ENCODE measurements at places on chromosomes 11 and 22.

- DNase-seq = no peak
Observed at GRCh38 chr22:46057246-46058090, 80.5 kb upstream of the WNT7B start.

DNA sequence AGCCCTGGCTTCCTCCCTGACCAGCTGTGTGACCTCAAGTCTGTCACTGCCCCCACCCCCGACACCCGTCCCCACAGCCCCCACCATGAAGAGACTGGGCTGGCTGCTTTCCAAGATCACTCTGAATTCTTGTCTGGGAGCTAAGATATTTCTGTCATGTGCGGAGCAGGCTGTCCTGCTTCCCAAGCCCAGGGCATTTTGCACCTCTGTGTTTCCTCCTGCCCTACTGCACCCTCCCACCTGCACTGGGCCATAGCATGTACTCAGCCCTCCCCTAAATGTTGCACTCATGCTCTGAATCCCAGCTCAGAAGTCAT lies 30.3 kb upstream of the MYEOV start:
- no peak for DNase-seq

DNA sequence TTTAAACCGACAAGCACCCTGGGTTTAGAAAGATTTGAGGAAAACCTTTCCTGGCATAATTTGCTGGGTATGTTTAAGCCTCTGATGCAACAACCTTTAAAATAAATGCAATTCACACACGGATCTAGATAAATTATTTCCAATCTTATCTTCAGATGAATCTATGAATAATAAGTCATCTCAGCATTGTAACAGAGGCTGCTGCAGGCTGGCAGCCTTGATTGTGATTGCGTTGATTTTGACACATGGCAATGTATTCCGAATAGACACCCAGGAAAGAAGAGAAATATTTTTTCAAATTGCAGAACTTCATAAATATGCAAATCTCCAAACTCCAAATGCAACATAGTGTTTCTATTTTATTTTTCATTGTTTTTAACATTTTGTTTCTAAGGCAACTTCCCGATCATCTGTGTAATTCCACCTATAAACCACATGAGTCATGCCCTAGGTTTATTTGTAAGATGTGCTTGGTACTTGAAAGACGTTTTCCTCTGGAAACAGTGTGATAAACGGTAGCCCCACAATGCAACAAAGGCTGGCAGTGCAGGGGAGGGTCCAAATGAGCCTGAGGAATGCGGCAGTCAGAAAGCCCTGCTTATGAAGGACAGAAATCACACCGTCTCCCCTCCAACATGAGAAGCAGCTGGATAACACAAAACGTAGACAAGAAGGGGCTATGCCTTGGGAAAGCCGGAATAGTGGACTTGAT lies 359.0 kb downstream of the BRD1 start:
- DNase-seq = no peak

GRCh38 chr11:71355281-71355680 lies 92.9 kb downstream of the DHCR7 start:
- no peak for DNase-seq

DNA sequence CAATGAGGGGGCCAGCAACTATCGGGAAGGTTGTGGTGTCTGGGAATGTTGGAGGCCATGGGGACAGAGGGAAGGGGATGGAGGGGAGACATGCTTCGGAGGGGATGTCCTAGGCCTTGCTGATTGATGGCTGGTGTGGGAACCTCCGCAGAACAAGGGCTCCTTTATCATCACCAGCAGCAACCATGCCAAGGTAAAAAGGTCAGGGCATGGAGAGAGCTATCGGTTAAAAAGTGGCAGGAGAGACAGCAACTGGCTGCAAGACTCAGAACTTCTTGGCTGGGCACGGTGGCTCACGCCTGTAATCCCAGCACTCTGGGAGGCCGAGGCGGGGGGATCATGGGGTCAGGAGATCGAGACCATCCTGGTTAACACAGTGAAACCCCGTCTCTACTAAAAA lies 3.0 kb downstream of the GSTT4 start:
- no peak for DNase-seq

- DNase-seq = no peak
Observed at GRCh38 chr22:49913446-49913845, 4.8 kb downstream of the ALG12 start.

- DNase-seq = no peak
Observed at GRCh38 chr11:13205486-13205885, 72.1 kb upstream of the BMAL1 start.

DNA sequence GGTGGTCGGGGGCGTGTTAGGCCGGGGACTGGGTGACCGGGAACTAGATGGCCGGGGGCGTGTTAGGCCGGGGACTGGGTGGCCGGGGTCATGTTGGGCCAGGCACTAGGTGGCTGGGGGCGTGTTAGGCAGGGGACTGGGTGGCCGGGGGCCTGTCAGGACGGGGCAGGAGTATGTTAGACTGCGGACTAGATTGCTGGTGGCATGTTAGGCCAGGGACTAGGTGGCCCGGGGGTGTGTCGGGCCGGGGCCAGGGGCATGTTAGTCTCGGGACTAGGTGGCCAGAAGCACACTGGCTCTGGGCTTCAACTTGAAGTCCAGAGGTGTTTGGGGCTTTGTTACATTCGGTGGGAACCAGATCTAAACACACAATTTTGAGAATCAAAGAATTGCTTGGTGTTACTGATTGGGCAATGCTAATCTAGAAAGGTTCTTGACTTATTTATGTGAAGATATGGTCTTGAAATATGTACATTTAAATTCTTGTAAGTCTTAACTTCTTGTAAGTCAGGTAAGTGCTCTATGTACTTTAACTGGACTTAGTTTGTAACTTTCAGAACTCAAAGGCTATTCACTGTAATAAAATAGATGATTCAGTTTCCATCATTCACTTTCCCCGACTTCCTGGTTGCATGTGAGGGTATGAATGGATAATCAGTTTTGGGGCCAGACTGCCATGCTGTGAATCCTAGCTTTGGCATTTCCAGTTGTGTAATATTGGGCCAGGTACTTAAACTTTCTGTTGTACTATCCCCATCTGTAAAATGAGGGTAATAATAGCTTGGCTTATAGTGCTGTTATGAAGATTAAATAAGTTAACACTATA lies 1.1 kb downstream of the EXT2 start:
- DNase-seq = no peak

DNA sequence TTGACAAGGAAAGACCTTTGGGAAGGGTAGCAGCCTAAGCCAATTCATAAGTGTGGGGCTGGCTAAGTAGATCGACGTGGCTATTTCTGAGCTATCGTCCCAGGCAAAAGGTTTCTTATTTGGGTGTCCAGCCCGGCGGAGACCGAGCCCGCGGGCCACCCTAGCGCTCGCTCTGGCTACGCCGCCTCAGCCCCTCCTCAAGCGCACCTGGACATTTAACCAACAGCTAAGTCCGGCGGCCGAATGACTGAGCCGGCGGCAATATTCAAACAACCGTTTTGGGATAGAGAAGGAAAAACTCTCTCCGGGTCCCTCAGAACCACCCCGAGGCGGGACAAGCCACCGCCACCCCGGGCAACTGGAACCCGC lies 457 bp downstream of the RNF141 start:
- DNase-seq = peak; percentile 40

DNA sequence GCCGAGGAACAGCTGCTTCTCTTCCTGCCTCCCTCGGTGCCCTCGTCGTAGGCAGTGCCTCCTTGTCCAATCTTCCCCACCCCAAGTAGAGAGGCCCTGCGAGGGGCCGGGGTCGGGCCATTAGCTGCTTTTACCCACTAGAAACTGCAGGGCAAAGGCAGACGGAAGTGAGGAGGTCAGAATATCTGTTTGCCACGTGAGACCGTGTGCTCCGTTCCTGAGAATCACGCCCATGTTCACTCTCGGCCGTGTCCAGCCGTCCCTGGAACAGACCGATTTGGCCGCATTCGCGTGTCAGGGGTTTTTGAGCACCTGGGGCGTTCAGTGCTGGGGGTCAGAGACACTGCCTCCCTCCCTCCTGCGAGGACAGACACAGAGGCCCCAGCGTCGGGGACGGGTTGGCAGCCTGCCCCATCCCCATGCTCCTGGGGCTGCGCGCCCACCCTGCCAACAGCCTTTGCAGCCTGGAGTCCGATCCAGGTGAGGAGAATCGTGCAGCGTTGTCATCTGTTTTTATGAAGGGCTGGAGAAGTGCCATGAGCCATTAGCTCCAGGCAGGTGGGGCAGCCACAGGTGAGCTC lies 982.2 kb downstream of the BRD1 start:
- DNase-seq = no peak

DNA sequence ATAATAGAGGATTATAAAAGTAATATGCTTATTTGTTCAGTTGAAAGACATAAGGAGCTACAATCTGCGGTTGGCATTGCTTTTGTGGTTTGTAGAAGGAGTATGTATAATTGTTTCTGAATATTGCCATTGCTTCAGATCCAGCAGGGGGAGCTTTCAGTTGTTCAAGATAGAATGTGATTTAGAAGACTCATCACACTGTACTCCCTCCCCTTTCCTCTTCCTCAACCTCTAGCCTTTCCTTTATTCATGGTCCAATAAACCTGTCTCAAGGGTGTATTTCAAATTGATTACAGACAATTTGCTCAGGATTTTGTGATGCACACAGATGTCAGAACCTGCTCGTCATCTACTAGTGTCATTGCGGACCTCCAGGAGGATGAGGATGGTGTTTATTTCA lies 9.8 kb downstream of the PRMT3 start:
- peak; percentile 69 for DNase-seq

DNA sequence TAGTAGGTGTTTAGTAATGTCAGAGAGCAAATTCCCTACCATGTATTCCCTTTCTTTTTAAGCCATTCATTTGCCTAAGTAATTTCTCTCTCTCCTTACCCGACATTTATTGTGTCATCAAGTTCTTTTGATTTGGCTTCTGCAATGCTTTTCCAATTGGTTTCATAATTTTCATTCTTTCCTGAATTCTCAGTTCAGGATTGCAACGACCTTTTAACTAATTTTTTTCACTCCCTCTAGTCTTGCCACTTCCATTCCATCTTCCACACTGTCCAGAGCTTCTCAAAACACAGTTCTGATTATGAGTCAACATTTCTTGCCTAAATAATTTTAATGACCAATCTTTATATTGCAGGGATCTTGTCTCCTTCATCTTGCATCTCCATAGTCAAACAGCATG lies 41.2 kb upstream of the RAB30 start:
- DNase-seq = no peak

- DNase-seq = peak; percentile 45
Observed at GRCh38 chr11:68127714-68128681, 6.8 kb upstream of the CHKA start.

DNA sequence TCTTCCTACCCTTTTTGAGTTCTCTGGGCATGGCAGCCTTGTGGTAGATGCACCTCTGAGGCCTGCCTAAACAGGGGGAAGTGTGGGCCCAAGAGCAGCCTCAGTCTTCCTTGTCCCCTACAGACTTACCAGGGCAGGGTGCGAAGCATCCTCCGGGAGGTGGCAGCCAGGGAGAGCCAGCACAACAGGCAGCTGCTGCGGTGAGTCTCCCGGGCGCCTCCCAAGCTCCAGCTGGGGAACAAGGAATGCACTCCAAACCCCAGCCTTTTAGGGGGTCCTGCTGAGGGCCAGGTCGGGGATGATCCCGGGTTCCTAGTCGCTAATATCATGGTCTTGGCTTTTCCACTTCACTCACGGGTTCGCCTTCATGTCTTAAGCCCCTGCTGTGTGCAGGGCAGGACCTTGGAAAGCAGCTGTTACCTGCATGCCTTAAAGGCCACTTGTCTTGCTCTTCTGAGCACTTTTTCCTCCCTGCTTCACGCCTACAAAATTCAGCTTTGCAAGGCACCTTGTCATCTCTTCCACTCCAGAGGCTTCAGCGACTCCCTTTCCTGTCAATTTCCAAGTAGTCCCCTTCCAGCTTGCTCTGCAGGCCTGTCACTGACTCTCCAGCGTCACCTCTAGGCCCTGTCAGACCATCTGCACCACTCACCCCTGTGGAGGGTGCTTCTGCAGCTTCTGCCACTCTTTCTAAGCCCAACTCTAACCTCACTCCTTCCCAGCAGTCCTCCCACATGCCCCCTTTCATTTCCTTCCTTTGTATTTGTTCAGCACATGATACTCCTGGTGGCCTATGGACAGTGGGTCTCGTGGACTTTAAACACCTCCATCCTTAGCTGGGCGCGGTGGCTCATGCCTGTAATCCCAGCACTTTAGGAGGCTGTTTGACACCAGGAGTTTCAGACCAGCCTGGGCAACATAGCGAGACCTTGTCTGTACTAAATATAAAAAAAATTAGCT lies 57.0 kb downstream of the PISD start:
- DNase-seq = no peak

DNA sequence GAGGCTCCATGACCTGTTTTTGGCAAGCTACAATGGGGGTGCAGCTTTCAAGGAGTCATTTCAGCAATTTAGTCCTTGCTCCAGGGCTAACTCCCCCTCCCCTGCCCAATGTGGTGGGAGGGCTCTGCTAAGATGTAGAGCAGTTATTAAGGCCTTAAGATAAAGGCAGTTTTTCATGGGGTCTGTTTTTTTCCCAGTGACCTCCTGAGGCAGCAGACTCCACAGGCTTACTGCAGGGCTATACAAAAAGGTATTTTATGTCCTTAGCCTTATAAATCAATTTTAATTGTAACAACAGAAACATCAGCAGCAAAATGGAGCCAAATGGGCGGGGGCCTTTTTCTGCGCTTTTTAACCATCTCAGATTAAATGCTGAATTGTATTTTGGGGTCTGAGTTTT lies 192.3 kb downstream of the KIRREL3 start:
- DNase-seq = no peak
